ENCODE measurements at places on chromosomes 6 and 20.

GRCh38 chr6:134358320-134358719 is 40.4 kb upstream of the SGK1 start:
- DNase-seq: no peak

DNA sequence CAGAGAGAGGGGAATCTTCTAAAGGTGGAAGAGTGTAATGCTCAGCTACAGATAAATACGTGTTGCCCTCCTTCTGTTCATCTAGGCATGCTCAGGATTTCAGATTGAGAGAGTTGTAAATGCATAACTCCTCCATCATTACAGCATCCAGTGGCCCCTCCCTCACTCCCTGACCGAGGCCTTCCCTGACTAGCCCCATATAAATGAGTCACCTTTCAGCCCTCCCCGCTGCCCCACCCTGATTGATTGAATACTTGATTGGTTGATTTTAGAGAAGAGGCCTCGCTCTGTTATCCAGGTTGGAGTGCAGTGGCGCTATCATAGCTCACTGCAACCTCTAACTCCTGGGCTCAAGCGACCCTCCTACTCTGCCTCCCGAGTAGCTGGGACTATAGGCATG is 193.7 kb downstream of the EYA2 start:
- no peak for DNase-seq

DNA sequence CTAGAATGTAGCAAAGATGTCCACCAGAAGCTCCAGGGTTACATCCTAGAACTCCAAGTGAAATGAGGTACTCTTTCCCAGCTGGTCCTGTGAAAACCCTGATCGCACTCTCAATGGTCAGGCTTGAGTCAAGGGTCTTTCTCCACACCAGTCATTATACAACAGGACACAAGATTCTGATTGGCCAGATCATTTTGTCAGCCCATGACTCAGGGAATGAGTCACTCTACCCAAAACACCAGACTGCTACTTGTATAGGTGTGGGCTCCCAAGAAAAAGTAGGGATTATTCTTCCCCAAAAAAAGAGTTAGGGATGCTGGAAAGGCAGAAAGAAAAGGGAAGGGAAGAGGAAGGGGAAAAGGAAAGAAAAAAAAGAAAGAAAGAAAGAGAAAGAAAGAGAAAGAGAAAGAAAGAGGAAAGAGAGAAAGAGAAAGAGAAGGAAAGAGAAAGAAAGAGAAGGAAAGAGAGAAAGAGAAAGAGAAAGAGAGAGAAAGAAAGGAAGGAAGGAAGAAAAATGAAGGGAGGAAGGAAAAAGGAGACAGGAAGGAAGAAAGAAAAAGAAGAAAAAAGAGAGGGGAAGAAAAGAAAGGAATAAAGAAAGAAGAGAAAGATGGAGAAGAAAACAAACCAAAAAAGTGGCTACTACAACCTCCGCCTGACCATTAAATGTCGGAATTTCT is 30.5 kb downstream of the ANKEF1 start:
- no peak for DNase-seq

DNA sequence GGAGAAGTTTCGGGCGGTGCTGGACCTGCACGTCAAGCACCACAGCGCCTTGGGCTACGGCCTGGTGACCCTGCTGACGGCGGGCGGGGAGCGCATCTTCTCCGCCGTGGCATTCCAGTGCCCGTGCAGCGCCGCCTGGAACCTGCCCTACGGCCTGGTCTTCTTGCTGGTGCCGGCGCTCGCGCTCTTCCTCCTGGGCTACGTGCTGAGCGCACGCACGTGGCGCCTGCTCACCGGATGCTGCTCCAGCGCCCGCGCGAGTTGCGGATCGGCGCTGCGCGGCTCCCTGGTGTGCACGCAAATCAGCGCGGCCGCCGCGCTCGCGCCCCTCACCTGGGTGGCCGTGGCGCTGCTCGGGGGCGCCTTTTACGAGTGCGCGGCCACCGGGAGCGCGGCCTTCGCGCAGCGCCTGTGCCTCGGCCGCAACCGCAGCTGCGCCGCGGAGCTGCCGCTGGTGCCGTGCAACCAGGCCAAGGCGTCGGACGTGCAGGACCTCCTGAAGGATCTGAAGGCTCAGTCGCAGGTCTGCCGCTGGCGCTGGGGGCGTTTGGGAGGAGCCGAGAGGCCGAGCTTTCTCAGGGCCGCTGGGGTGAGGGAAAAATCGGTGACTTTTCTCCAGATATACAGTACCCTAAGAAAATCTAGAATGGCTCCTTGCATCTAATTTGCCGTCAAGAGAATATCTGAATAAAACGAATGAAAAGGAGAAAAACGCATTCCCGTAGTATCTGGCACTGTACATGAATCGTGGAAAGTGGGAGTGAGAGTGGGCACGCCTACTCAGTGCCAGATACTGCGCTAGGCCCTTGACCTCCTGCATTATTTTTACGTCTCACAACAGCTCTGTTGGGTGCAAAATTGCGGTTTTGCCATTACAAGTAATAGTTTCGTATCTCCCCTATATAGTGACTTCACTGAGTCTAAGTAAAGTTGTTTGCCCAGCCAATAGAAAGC is 1.0 kb downstream of the CALHM6 start:
- DNase-seq: peak; percentile 13

DNA sequence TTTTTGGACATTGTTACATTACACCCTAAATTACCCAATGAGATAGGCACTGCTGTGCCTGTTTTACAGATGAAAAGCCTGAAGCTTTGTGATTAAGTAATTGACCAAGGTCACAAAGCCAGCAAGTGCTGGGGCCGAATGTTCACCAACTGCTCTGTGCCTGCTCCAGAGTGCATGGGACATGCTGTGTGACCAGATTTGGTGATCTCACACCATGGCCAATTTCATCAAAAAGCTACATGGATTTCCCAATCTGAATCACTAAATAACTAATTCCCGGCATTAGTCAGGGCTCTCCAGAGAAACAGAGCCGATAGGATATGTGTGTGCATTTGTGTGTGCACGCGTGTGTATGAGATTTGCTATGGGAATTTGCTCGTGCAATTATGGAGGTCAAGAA is 228.3 kb upstream of the ECI2 start:
- DNase-seq: no peak

- DNase-seq: no peak
Observed at GRCh38 chr6:113742342-113742741, 114.8 kb upstream of the MARCKS start.

DNA sequence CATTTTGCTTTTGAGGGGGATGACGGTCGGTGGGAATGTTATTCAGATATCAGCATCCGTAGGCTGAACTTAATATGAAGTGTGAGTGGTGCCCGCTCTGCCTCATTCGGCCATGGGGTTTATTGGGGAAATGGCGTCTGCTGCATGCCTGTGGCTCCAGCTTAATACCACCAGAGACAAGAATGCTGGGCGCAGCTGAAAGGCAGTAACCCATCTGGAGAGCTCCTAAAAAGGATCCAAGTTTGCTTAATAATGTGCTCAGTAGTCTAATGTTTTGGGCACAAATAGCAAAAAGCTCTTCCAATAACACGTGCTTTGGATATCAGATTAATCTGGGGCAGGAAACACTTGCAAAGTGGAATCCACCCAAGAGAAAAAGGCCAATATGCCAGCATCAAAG is 273.0 kb upstream of the TAB2 start:
- no peak for DNase-seq

GRCh38 chr6:36914227-36914794 is 28.6 kb downstream of the C6orf89 start:
- DNase-seq: no peak

DNA sequence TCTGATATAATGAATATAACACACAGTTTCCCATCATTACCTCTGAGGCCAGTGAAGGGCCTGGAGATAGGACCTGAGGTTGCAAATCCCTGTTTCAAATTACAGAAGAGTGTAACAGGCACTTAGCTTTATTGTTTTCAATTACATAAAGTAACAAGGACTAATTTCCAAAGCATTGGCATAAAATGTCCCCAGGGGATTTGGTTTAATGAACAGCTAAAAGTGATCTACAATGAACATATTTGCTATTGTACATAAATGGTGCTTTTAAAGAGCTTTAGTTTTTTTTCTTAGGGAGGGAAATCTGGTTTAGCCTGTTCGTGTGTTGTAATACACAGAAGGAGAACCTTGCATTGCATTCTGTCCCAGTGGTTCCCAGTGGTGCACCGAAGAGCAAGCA is 54.4 kb downstream of the HMGN3 start:
- no peak for DNase-seq

GRCh38 chr6:43287717-43288679 is 10.1 kb upstream of the SLC22A7 start:
- DNase-seq: no peak

DNA sequence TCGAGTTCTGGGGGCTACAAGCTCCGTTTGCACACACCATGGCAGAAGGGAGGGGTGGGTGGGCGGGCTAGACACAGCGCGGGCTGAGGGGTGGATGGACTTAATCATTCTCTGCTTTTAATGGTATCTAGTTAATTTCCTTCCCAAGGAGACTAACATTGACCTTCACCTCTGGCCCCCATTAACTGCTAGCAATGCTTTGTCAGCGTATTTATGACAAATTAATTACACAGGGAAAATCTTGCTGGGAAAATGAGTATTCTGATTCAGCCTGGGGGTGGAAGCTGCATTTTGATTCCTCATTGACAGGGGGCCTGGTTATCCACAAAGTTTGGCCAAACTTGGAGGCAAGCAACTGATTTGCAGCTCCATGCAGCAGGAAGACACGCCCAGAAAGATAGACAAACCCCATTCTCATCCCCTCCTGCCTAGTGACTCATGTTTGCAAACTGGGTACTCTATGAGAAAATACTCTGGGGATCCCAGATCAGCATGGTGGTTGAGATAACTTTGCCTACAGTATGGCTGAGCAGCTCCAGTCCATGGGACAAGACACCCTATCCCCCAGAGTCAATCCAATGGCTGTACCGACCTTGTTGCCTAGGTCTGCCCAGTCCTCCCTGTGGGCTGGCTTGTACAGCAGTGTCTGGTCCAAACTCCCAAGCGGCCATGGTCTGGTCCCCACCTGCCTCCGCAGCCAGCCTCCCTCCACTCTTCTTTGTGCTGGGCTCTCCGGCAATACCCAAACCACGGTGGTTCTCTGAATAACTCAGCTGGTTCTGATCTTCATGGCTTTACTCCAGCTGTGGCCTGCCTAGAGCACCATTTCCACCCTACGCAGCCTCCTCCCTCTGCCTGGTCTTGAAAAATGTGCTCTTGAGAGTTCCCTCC is 19.7 kb downstream of the ZBP1 start:
- no peak for DNase-seq

GRCh38 chr6:39924283-39924682 is 10.0 kb downstream of the MOCS1 start:
- no peak for DNase-seq

- DNase-seq: no peak
Observed at GRCh38 chr6:34981951-34982350, 92.9 kb downstream of the ANKS1A start.

GRCh38 chr6:134647861-134648260 is 302.0 kb downstream of the ALDH8A1 start:
- DNase-seq: no peak

GRCh38 chr6:168417679-168418557 is 23.1 kb upstream of the SMOC2 start:
- no peak for DNase-seq

GRCh38 chr6:43123461-43124314 is 47.4 kb upstream of the SRF start:
- DNase-seq: no peak

GRCh38 chr20:20571068-20571780 is 141.2 kb downstream of the RALGAPA2 start:
- no peak for DNase-seq

DNA sequence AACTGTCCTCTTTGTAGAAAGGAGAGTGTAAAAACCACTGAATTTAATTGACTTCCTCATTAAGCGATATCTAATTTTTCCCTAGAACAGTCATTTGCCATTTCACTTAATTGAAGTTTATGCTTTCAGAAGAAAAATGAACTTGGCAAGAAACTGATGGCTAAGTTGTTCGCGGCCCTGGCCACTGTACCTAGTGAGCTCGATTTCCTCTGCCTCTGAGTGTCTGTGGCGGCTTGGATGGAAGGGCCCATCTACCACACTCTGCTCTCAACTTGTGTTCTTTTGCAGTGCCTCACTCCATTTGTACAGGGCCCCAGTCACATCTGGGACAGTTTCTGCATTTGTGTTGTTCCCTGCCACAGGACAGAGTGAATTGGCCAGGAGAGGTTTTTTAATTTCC is 102.9 kb downstream of the BCAS1 start:
- DNase-seq: no peak

- no peak for DNase-seq
Observed at GRCh38 chr6:167293088-167293589, 2.0 kb downstream of the UNC93A start.

GRCh38 chr6:130975325-130975724 is 87.7 kb downstream of the EPB41L2 start:
- no peak for DNase-seq

GRCh38 chr20:39825524-39825923 is 863.4 kb downstream of the DHX35 start:
- DNase-seq: no peak

DNA sequence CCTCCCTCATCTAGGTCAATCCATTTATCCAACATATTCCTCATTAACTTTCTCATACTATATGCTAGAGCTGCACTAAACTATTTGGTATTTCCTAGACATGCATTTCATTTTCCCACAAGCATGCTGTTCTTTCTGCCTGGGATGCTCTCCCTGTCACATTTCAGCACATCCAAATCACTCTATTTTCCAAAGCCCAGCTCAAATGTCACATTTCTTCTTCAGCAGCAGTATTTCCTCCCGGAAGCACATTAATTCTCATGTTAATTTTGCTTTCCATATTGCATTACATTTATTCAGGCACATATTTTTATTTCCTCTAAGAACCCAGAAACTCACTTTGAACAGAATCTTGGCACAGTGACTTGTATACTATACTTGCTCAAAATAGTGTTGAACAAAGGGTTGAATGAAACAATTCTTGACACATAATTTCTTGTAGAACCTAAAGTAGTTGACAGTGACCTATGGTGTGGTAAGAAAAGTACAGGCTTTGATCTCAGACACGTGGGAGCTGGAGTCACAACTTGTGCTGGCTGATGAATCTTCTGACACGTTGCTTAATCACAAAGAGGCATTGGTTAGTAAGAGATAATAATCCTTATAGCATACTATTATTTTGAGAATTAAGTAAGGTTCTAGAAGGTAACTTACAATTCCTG is 30.8 kb upstream of the CD2AP start:
- no peak for DNase-seq

GRCh38 chr6:11007715-11008608 is 36.1 kb downstream of the ELOVL2 start:
- DNase-seq: no peak

GRCh38 chr6:165661664-165662025 is 1.4 kb downstream of the PDE10A start:
- DNase-seq: no peak

- DNase-seq: no peak
Observed at GRCh38 chr6:150315626-150316025, 53.2 kb upstream of the IYD start.

Measured in stimulated activated CD8-positive, alpha-beta memory T cell treated with anti-CD3 and anti-CD28 coated beads, Interleukin-2, amount 100 ng/mL, for 1 hour (primary cell).